Left renal cortex interstitium (tissue), 4 donors: ENCODE measurements at places on chromosomes 13 and 19. TPM values are rescaled to one million over a fixed set of nuclear protein-coding genes. Genes with fewer than 3 reads are reported as not detected.

The MISP3 gene
- 10.1 TPM for polyA plus RNA-seq

The RLN3 gene
- not detected for polyA plus RNA-seq

The CTU1 gene
- 4.7 TPM for polyA plus RNA-seq

The ZNF30 gene
- 6.8 TPM for polyA plus RNA-seq

The AMH gene
- 2.7 TPM for polyA plus RNA-seq

- DNase-seq: no peak
Measured at GRCh38 chr13:32938314-32938713, 77.9 kb upstream of the KL start.

- no peak for DNase-seq
Measured at GRCh38 chr19:45955905-45956608, 17.6 kb downstream of the NOVA2 start.

DNA sequence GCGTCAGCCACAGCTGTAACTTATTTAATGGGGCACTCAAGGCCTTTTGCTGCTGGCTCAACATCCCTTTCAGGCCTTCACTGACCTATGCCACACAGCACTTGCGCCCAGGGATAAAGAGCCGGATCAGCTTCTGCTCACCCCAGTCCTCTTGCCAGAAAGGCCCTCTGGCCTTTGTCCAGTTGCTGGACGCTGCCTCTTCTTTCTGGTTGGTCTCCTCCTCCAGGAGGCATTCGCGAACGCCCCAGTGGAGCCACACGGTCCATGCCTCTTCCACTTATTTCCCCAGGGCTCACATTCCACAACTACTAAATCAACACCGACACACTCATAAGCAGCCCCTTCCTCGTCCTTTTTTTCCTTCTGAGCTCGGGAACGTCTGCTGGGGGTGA lies 3.7 kb upstream of the ZNF329 start:
- peak; percentile 47 for DNase-seq

- DNase-seq: no peak
Measured at GRCh38 chr13:66224663-66225062, 1005.5 kb downstream of the PCDH9 start.

- no peak for DNase-seq
Measured at GRCh38 chr13:111038887-111039286, 76.2 kb upstream of the ARHGEF7 start.

DNA sequence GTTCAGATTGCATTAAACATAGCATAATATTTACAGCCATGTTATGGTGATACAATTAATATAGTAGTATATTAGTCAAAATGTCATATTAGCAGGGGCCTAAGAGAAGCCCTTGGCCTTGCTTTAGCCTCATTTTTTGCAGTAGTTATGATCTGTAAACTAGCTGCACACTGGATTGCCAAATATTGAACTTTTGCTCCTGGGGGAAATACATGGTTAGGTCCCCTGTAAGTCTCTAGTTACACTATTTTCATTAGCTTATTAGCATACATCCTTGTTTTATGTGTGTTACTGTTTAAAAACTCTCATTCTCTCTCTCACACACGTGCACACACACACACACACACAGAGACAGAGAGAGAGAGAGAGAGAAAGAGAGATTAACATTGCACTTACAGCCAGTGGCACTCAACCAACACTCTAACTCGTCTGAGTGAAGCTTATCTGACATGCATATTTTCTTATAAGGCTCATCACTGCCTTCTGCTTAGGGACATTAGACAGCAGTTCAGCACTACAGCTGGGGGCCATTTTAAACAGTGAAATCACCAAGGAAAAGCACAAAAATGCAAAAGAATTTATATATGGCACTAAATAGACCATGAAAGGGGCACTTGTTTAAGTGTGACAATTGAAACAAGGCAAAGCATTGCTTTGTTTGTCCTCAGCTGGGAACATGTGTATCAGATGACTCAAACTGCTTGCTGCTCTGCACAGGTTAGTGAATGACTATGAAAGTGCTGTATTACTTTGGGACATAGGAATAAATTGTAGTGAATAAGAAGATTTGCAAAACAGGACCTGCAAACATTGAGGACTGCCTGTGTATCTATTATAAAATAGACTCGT lies 278.7 kb downstream of the GPC6 start:
- no peak for DNase-seq

GRCh38 chr13:44758630-44759383 lies 182.7 kb upstream of the TSC22D1 start:
- DNase-seq: no peak

DNA sequence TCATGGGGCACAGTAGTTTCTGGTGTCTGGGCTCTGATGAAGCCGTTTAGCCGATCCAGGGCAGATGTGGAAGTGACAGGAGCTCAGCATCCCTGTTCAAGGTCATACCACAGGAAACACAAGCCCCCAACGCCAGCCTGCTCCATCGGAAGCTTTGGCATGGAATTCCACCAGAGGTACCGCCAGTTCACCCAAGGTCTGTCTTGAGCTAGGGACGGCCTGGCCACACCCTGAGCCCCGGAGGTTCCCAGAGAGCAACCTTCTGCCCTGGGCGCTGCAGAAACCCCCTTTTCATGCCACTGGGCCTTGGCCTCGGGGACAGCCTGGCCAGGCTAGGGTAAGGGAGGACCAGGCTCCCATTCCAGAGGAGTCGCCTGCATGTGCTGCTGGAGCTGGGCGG lies 39.4 kb upstream of the TPM4 start:
- no peak for DNase-seq

DNA sequence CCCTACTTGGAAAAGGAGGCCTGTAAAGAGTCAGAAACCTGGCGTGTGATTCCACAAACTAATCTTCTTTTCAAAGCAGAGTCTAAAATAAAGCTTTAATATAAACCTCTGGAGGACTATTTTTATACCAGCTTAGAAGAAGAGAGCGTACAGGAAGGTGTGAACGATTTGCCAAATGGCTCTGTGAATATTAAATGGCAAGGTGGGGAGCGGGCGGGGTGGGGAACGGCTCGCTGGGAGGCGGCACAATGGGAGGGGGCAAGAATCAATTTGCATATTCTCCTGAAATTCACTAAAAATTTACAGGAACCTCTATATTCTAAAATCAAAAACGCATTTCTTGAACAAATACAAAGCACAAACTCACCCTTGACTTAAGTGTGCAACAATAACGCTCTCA lies 982 bp downstream of the ZNF780B start:
- no peak for DNase-seq

GRCh38 chr13:38743466-38743865 lies 56.6 kb downstream of the FREM2 start:
- DNase-seq: no peak

DNA sequence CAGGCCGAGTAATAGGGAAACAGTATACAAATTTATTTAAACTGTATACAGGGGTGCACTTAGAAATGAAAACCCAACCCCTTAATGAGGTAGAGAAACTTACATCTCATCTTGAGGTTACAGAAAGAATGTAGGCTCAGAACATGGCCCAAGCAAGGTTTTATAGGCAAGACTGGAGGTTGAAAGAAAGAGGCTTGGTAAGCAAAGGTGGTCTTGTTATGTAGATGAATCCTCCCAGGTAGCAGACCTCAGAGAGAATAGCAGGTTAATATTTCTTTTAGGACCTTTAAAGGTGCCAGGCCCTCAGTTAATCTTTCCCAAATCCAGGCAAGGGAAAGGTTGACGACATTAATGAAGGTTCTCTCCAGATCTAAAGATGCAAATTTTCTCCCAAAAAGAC lies 1466.8 kb upstream of the PRR20A start:
- DNase-seq: no peak

DNA sequence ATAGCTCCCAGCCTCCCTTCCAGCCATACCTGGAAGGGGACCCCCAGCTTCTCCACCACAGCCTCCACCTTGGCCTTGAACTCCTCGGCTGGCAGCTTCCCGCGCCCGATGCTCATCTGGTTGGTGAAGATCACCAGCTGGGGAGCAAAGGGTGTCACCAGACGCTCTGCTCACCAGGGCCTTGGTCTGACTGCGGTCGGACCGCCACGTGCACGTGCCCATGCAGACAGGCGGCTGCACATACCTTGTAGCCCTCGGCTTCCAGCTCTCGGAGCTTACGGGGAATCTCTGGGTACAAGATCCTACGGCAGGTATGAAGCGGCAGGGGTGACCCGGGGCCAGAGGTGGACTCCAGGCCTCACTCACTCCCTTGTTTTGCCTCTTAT lies 3.4 kb downstream of the PNKP start:
- DNase-seq: no peak
